ENCODE measurements at places on chromosomes 1 and 21.

DNA sequence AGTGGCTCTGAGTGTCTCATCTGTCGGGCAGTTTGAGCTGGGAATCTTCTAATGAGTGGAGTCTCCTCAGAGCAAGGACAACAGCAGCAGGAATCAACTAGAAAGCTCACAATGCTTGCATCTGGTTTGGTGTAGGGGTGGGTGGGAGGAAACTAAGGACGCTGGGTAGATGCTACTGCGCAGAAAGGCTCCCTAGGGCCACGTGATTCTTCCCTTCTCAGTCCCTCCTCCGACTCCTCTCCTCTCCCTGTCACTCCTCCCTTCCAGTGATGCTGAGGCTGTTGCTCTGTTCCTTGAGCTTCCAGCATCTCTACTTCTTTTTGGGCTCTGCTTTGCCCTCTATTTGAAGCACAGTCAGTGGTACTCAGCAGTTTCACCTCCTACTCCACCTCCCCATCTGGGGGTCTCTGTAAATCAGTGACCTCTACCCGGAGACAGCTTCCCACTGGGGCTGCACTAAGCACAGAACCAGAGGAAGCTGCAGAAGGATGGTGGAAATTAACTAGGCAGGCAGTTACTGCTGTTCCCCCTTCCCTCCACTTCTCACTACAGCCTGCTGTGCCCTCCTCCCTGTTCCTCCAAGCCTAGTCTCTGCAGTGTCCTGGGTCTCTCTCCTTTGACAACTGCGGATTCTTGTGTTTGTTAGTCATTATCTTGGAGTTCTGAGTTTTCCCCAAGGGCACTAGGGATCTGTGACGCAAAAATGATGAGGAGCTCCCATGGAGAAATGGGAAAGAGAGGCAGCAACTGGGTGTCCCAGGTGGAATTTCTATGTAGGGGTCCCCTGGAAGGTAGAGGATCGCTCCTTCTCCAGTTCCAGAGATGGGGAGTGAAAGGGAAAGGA, 5.8 kb downstream of the LINGO4 start:
- DNase-seq: no peak

- DNase-seq: no peak
Observed at GRCh38 chr21:45982758-45983648, 1.4 kb downstream of the COL6A1 start.

DNA sequence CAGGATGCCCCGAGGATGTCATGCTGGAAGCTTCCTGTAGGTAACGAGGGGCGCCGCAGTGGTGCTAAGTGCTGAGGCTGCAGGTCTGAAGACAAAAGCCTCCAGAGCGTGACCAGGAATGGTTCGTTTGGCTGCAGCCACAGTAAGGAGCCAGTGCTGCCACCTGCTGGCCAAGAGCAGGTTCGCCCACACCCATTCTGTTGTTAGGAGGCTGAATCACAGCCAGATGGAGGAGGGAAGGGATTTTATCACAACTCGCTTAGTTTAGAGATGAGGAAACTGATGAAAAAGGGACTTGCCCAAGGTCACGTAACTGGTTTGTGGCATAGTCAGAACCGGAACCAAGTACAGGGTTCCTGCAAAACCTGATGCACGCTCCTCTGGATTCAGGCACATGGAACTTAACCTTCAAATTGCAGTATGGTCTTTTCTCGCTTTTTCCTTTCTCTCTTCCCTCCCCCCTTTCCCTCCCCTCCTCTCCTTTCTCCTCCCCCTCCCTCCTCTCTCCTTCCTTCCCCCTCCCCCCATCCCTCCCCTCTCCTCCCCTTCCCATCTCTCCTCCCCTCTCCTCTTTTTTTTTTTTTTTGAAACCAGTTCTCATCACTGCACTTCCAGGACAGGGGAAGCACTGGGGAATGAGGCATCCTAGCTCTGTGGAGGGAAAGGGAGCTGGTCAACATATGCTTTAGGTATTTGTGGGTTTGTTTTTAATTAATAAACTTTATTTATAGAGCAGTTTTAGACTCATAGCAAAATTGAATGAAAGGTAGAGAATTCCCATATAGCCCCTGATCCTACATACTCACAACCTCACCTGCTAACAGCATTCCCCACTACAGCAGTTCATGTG, 81.8 kb downstream of the MPZL1 start:
- DNase-seq: peak; percentile 20

DNA sequence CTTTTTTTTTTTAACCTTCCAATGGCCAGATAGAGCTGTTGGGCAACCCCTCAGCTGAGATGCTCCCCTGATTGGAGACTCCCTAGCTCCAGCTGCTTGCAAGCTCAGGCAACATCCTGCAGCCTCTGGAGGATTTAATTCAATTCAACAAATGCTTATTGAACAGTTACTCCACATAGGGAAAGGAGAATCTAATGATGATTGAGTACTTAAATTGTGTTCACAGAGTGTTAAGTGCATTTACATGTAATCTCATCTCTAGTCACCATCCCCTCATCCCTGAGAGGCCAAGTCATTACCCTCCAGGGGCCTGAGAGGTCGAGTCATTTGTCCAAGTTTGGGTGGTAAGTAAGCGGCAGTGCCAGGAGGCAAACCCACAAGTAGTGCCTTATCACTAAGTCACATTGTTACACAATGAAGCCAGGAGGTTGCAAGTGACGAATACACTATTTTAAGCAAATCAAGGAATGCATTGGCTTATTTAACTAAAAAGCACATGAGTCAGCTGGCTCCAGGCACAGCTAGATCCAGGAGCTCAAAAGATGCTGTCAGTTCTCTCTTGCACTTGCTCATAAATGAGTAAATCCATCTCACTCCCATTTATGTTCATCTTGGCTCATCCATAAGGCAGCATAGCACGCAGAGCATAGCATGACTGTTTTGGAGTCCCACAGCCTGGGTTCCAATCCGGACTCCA, 64.3 kb downstream of the OPTC start:
- no peak for DNase-seq

DNA sequence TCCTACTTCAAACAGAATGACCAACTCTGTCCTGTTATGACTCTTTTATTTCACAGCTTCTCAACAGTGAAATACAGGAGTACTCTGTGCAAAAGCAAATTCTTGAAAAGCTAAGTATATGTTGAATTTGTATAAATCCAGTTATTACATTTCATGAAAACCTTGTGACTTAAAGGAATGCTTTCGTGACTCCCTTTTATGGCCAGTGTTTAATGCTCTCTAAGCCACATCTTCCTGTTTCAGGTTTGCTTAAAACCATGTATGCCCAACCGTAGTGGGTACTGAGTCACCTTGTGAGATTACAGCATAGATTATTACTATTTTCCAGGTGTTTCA, 40.2 kb upstream of the KIF1B start:
- no peak for DNase-seq

GRCh38 chr21:40278345-40278744, 411.1 kb downstream of the PCP4 start:
- no peak for DNase-seq

- DNase-seq: no peak
Observed at GRCh38 chr1:116491700-116492357, 79.0 kb downstream of the CD58 start.

DNA sequence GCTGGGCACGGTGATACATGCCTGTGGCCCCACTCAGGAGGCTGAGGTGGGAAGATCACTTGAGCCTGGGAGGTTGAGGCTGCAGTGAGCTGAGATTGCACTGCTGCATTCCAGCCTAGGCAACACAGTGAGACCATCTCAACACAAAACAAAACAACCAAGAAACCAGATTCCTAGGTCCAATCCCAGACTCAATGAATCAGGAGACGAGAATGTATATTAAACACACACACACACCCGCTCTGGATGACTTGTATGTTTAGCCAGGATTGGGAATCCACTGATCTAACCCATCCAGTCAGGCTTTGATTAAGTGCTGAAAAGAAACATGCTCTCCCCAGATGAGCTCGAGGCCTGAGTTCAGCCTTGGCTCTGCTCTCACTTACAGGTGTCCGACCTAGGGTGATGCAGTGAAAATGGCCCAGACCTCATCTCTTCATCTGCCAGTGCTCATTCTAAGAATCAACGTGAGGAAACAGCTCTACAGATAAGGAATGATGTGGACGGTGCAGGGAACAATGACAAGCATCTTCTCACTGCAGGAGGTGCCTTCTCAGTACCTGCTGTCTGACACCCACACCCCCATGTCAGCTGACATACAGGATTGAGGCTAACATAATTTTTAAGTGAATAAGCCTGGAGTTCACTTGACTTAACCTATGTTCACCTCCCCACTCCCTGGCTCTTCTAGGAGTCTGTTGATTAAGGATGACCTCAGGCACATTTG, 15.3 kb upstream of the SRSF4 start:
- DNase-seq: no peak

DNA sequence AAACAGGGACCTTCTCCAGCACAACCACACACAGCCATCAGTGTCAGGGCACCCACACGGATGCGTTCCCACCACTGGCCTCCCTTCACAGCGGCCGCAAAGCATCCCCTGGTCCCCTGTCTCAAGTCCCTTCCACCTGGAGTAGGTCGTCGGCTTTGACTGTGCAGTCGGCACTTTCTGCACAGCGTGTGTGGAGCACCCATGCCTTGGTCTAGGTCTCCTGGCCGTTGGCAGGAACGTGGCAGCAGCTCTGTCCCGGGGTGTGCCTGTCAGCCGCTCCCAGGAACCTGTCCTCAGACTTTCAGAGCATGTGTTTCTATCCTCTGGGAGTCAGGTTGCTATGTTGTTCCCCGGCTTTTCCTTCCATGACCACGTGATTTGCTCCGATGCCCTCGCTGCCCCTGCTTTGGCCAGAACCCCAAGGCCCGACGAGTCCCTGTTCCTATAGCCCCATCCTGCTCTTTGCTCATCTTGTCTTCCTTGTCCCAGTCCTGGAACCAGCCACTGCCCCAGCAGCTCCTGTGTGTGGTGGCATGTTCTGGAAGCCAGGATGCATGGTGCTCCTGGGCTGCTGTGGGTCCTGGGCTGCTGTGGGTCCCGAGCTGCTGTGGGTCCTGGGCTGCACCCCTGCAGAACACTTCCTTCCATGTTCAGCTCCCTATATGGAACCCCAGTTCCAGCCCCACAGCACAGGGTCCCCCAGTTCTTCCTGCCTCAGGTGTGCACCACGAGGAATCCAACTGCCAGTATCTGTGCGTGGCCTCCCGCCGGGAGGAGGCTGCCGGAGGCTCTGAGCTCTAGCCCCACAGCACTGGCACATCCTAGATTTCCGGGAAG, 84.2 kb upstream of the COL6A1 start:
- no peak for DNase-seq

GRCh38 chr1:8473121-8473875, 155.4 kb downstream of the SLC45A1 start:
- no peak for DNase-seq

GRCh38 chr1:70667494-70668170, 256.6 kb downstream of the CTH start:
- no peak for DNase-seq

- peak; percentile 48 for DNase-seq
Observed at GRCh38 chr21:16370186-16370585, 640.4 kb downstream of the USP25 start.

- no peak for DNase-seq
Observed at GRCh38 chr1:88175631-88176226, 508.3 kb upstream of the PKN2 start.

GRCh38 chr1:197928849-197929336, 11.7 kb downstream of the LHX9 start:
- DNase-seq: no peak

DNA sequence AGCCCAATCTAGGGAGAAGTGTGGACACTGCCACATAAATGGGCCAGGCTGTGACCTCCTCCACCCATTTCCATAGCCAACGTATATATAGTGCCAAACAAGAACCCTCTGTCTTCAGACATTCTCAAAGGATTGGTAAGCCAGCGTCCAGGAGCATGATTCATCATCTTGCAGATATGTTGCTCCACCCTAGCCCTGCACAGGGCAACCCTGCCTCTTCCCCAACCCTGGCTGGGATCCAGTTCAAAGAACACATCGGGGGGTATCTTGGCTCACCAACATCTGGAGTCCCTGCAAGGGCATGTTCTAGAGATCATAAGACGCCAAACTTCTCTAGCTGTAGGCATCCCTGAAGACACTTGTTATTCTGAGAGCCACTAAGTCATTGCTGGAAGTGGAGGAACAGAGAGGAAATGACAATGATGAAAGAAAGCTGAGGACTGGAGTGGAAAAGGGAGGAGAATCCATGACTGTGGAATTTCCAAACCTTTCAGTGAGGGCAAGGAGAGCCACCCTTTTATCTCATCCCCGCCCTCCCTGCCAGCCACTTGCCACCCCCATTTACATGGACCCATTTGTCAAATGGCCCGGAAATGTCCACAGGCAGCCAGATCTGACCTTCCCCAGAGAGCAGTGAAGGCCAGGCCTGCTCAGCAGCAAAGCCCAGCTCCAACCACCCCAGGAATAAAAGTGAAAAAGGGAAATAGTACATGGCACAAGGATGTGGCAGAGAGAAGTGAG, 144.1 kb upstream of the CTTNBP2NL start:
- DNase-seq: no peak

DNA sequence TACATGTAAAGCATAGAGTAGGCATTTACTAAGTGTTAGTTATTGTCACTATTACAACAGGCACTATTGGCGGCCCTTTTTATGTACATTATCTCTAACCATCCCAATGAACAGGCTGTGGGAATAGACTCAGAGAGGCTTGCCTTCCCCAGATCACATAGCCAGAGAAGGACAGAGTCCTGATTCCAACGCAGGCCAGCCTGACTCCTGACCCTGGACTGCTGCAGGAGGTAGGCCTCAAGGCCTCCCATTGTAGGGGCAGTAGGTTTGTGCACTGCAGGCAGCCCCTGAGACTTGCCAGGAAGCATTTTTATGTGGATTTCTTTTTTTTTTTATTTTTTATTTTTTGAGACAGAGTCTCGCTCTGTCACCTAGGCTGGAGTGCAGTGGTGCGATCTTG, 6.4 kb upstream of the GFI1 start:
- DNase-seq: no peak

- no peak for DNase-seq
Observed at GRCh38 chr21:44710294-44710665, 1.1 kb downstream of the TSPEAR start.

GRCh38 chr1:14913482-14914177, 239.9 kb upstream of the TMEM51 start:
- peak; percentile 64 for DNase-seq

DNA sequence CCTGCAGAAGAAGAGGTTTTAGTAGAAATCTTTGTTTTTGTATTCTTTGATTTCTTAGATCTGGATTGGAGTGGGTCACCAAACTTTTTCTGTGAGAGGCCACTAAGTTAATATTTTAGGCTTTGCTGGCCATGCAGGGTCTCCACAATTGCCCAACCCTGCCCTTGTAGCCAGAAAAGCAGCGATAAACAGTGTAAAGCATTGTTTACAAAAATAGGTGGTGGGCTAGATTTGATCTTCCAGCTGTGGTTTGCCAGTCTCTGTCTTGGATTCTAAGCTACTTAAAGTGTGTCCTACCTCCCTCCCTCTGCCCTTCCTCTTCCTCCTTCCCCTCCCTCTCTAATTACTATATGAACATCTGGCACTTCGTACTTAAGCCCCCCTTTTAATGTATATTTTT, 68.0 kb downstream of the LAMC1 start:
- no peak for DNase-seq

GRCh38 chr1:65793359-65793732, 651 bp downstream of the PDE4B start:
- DNase-seq: no peak

- DNase-seq: no peak
Observed at GRCh38 chr1:154222918-154223317, 2.2 kb downstream of the UBAP2L start.

GRCh38 chr1:235783148-235783776, 83.4 kb downstream of the LYST start:
- peak; percentile 26 for DNase-seq

- DNase-seq: no peak
Observed at GRCh38 chr21:33155005-33155404, 74.7 kb upstream of the IFNAR2 start.

- DNase-seq: no peak
Observed at GRCh38 chr1:198171667-198172540, 15.1 kb downstream of the NEK7 start.

GRCh38 chr1:203402629-203403337, 51.9 kb upstream of the FMOD start:
- DNase-seq: no peak

All from NCI-H1417 treated with DMSO at 0.1 percent for 48 hours (cell line).